ENCODE measurements at places on chromosomes 3 and 15.

DNA sequence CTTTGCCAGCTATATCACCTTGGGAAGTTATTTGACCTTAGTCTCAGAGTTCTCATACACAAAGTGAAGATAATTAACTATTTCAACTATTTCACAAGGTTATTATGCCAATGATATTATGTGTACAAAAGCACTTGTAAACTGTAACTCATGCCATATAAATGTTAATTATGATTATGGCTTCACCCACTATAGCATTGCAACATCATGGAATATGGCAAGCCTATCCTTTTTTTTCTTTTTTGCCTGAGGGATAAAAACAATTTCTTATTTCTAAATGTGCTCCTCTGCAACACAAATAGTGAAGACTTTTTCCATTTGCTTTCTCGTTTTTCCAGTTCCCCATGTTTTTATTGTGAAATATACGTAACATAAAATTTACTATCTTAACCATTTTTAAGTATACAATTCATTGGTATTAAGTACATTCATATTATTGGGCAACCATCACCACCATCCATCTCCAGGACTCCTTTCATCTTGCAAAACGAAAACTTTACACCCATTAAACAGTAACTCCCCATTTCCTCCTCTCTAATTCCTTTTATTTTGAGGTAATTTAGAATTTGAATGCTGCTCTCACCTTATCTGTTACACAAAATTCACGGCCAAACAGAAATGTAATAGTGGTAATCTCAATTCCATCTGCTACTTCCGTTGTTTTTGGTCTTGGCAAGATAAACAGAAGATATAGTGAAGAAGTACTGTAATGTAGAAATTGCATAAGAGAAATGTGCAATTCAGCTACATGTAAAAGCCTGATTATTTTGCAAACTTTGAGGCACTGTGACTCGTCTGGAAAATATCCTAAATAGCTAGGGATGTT lies 46.3 kb downstream of the NANOGP8 start:
- no peak for DNase-seq

DNA sequence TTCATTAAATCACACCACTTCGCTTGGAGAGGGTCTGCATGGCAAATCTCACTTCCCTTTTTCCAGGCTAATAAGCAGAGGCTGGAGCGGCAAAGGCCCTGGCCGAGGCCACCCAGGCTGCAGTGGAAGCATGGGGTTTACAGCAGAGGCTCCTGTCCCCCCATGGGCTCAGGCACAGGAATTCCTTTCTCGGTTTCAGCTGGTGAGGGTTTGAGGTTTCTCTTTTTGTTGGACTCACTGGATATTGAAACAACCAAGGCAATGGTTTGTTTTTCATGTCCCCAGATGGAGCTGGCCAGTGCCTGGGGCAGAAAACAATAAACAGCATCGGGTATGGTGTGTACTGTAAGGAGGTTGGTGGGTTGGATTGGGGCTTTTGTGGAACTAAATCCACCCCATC lies 175.6 kb upstream of the RASGRP1 start:
- DNase-seq = no peak

GRCh38 chr3:187746442-187747281 lies 1.4 kb upstream of the BCL6 start:
- no peak for DNase-seq

DNA sequence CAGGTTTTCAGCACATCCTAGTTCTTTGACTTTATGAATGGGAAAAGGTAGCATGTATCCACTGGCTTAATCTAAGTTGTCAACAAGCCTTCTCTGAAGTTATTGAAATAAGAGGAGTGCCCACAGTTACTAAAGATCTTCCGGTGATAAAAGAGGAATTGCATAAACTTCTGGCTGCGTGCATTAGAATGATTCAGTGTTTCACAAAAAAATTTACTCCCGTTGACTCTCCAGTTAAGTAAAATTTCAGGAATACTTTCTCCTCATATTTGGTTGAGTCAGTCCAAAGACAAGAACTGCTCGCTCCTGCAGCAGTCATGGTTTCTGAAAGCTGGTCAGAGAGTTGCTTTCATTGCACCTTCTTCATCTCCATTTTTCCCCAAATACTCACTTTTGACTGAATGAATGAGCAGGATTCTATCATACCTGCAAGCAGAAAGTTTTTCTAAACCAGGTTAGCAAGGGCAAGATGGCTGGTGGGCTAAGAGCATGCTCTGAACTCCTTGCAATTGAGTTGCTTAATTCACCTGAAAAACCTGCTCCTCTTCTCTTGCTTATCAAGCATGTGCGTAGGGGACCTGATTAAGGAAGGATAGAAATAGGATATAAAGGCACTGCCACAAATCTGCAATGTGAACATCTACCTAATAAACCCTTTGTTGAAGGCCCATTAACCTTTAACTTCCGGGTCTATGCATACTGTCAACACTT lies 64.2 kb upstream of the TIMP4 start:
- no peak for DNase-seq

- peak; percentile 38 for DNase-seq
These were observed 936 bp downstream of the ZXDC start for GRCh38 chr3:126474498-126475412.

GRCh38 chr15:100686725-100687473 lies 84.5 kb downstream of the ASB7 start:
- no peak for DNase-seq

Measured in germinal center (tissue), 1 donor.